ENCODE measurements at places on chromosomes 3 and 15.

GRCh38 chr3:70832834-70833205 lies 520.4 kb upstream of the MDFIC2 start:
- ATAC-seq, result no peak

DNA sequence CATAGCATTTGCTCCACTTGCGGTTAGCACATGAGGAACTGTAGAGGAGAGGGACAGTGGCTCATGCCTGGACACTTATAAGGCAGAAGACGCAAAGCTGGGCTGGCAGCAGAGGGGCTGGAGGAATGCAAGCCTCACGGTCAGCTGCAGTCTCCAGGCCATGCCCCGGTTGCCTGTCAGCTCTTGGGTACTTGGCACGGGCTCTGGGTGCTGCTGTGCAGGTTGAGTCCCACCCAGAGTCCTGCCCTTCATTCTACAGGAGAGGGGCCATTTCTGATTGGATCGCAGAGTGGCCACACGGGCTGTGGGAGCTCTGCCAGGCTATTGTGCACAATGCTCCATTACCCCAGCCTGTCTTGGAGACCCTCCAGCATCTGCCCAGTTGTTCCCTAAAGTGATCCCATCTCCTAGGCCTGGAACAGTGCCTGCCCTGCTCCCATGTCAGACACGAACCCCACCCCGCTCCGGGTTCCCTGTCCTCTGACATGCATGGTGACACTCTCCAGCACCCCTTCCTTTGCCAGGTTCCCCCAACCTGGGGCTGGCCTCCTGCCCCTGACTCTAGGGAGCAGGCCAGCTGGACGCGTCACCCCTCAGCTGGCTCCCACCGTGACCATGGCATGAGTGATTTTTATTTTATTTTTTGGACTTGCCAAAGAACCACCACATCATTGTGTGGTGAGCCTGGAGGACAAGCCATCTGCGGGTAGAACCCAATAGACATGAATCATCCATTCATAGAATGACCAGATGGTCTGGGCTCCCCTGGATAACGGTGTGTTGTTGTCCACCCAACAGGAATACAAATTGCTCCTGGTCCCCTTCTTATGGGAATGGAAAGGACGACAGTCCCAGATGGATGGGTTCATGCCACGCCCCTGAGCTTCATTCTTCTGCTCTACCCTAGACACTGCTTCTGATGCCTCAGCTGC lies 51.0 kb upstream of the KLF13 start:
- ATAC-seq, result no peak

- ATAC-seq, result no peak
Observed at GRCh38 chr15:92749216-92749615, 93.6 kb upstream of the FAM174B start.

GRCh38 chr3:114285648-114286230 lies 8.1 kb upstream of the TIGIT start:
- ATAC-seq, result peak; percentile 58

DNA sequence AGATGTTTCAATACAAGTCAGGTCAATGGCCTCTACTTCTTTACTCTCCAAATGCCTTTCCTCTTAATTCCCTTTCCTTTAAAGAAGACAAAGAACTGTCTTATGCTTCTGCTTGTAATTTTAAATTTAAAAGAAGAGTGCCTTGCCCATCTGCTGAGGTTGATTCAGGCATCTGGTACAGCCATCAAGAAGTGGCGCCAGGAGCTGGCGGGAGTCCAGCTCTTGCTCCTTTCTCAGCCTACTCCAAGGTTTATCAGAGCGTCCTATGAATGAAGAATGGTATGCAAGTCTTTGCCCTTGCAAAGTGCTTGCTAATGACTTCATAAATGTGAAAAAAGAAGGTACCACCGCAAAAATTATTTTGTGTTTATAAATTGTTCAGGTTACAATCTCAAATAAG lies 294.6 kb upstream of the TGFBR2 start:
- no peak for ATAC-seq

DNA sequence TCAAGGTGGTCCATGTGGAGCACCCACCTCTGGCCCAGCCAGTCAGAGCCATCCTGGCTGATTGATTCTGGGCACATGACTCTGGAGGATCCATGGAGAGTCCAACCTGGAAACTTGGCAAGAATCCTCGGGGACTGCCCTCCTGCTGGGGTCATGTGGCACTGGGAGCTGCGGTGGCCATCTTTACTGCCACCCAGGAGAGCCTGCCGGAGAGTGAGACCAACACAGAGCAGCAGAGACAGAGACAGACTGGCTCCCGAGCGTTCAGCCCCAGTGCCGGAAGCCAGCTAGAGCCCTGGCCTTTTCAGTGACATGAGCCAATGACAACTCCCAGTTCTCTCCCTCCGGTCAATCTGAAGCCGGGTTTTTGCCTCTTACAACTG lies 11.5 kb upstream of the GATA2 start:
- no peak for ATAC-seq

- ATAC-seq, result no peak
Observed at GRCh38 chr15:47711655-47712054, 5.7 kb upstream of the SEMA6D start.

DNA sequence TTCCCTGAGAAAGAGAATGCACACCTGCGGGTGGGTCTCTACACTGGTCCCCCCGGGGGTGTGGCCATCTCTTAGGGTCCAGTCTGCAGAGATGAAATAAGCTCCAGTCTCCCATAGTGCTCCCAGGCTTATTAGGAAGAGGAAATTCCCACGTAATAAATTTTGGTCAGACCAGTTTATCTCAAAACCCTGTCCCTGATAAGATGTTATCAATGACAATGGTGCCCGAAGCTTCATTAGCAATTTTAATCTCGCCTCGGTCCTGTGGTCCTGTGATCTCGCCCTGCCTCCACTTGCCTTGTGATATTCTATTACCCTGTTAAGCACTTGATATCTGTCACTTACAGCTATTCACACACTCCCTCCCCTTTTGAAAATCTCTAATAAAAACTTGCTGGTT lies 46.8 kb downstream of the OR5H15 start:
- no peak for ATAC-seq

DNA sequence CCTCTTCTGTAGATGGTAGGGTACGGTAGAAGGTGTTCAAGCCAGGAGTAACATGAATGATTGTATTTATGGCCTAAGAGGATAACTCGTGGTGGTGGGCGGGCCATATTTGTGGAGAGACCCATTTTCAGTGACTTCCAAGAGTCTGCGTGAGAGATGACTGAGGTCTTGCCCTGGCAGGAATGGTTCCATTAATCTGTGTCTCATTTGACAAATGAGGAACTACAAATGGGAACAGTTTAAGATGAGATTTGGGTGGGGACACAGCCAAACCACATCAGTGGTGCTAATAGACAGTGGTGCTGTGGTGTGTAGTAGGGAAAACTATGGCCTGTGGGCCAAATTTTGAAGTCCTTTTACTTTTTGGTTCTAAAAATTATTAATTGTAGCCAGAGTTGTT lies 47.1 kb downstream of the FLNB start:
- ATAC-seq, result no peak

GRCh38 chr3:79598594-79598993 lies 169.2 kb downstream of the ROBO1 start:
- no peak for ATAC-seq

- ATAC-seq, result no peak
Observed at GRCh38 chr3:184382326-184383032, 2.6 kb downstream of the CHRD start.
